Amniotic epithelial cell (primary cell): ENCODE measurements at places on chromosomes 5 and 9.

GRCh38 chr5:11072568-11072967 lies 311.5 kb upstream of the DAP start:
- no peak for DNase-seq

DNA sequence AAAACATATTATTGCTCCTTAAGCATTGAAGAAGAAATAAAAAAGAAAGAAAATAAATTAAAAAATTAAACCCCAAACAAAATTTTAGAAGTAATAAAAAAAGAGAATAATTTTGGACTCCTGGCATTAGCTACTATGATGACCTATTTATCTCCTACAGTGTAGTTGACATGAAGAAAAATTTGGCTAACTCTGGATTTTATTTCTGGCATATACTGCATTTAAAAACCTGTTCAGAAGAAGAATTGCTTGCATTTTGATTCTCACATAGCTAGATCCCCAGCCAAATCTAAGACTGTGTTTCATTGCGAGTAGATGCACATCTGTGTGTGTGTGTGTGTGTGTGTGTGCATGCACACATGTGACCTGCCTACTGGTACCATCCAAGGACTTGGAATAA lies 30.1 kb upstream of the GABRG2 start:
- no peak for DNase-seq

DNA sequence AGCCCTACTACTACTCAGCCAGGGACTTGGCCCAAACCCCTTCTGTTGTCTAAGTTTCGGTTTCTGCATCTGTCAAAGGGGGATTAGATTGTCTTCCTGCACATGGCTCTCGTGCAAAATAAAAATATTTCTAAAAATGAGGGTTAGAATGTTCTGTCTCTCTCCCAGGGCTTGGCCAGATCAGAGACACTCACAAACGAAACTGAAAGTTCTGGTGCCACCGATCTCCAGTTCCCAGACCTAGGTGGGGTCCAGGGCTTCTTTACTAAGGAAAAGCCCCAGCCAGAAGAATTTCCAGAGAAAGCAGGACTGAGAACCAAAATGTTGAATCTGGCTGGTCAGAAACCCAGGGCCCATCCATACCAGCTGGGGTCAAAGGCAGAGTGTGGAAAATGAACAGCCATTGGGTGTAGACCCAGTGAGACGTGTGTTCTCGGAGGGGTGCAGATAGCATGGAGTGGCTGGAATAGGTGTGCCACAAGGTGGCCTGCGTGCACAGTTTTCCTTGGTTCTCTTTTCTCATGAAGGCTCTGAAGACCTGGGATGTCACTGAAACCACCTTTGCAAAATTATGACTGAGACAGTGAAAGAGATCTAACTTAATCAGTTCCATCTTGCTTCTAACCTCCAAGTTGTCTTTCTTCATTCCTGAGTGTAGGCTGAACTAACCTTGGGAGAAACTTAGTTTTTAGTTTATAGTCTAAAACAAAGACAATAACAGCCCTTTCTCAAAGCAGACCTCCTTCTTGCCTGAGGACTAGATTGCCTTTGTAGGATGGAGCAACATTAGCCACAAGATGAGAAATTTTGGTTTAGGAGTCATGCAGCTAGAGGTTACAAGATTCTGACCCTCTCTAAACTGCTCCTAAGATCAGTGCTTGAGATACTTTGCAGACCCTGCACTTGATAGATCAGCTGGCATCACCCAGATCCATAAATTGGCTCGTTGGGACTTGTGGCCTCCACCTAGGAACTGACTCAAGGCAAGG lies 2.3 kb upstream of the SLC23A1 start:
- no peak for DNase-seq

- DNase-seq: peak; percentile 47
Observed at GRCh38 chr9:86705490-86705889, 241.8 kb downstream of the GAS1 start.

DNA sequence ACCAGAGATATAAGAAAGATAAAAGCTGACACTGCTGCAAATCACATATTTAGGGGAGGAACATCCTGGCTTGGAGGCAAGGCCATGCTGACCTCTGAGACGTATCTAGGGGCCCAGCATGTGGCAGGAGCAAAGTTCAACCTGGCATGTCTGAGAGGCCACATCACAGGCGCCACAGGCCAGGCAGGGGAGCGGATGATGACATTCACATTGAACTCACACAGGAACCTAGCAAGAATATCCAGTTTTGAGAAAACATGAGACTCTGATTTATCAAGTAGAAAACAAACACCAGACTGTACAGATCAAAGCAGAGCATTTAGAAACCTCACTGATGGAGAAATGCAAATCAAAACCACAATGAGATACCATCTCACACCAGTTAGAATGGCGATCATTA lies 64.2 kb upstream of the STK32A start:
- DNase-seq: no peak

DNA sequence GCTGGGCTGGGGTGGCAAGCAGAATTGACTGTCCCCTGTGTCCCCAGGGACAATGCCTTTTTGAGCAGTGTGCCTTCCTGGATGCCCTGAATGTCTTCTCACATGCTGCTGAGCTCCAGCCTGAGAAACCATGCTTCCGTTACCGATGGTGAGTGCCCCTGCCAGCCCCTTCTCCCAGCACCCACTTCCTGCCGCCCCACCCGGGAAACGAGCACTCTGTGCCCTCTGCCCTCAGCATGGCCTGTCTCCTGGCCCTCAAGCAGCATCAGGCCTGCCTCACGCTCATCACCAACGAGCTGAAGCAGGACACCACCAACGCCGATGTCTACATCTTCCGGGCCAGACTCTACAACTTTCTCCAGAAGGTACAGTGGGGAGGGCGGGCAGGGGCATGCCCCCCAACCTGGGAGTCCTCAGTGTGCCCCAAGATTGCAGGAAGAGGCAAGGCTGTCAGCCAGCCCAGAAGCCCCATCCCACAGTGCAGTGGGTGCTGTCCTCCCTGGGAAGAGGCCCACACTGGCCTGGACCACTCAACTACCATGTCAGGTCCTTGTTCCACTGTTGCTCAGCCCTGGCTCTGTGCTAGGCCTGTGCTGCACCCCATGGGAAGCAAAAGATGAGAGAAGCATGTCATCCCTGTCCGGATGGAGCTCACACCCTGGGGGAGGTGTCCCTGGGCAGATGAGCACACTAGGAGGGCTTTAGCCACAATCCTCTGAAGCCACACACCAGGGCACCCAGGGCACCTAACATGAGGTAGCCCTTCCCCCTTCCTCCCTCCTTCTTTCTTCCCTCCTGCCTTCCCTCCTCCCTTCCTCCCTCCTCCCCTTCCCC lies 4.4 kb downstream of the TTC16 start:
- DNase-seq: no peak

- peak; percentile 89 for DNase-seq
Observed at GRCh38 chr9:3954331-3955304, 345.2 kb downstream of the GLIS3 start.
